ENCODE measurements at places on chromosomes 5 and 9.

DNA sequence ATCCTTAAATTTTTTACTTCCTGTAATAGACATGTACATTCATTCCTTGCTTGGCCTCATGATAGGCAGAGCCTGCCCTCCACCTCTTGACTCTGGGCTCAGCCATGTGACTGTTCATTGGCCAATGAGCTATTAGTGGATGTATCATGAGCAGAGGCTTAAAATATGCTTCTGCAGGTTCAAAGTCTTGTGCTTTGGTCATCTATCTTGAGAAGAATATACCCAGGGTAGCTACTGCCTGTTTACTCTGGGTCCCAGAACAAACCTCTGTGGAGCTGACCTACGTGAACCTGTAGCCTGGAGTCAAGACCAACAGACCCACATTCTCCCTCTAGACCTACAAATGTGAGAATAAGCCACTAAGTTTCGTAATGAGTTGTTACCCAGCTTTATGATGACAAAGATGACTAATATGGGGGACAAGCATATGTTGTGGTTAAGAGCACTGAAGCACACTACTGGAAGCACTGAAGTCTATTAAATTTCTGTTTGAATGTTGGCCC is 244.4 kb downstream of the MAST4 start:
- no peak for DNase-seq

GRCh38 chr9:107177857-107178256 is 105.2 kb upstream of the RAD23B start:
- DNase-seq: no peak

DNA sequence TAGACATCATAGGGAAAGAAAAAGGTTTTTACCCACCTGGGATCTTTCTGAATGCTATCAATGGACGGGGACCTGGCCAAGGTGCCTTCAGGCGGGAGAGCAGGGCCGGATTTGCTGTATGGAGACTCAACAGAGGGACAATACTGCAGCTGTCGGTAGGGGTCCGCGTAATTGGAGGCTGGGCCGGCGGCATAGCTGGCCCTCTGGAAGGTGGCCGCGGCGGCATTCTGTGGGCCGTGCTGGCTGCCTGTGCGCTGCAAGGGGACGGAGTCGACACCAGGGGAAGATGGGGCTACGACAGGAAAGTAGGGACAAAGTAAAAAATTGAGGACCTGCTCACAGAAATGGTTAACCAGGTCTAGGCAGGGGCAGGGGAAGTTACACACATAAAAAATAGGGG is 557.9 kb downstream of the CTNND2 start:
- DNase-seq: no peak

- no peak for DNase-seq
These were observed 131.1 kb downstream of the TLE1 start for GRCh38 chr9:81558091-81558830.

DNA sequence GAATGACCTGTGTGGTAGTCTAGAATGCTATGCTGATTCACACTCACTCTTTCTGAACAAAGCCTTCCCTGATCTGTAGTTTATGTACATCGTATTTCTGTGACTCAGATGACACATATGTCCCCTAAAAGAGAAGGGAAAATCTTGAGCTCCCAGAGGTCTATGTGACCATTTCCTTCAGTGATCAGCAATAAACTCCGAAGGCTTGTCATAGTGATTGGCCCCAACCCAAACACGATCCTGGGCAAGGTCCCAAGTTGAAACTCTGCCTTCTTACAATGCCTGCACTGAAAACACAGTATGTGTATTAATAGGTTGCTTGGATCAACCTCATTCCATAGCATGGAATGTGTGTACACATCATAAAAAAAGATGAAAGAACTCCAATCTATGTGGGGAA is 685.8 kb downstream of the MAT2B start:
- DNase-seq: no peak

DNA sequence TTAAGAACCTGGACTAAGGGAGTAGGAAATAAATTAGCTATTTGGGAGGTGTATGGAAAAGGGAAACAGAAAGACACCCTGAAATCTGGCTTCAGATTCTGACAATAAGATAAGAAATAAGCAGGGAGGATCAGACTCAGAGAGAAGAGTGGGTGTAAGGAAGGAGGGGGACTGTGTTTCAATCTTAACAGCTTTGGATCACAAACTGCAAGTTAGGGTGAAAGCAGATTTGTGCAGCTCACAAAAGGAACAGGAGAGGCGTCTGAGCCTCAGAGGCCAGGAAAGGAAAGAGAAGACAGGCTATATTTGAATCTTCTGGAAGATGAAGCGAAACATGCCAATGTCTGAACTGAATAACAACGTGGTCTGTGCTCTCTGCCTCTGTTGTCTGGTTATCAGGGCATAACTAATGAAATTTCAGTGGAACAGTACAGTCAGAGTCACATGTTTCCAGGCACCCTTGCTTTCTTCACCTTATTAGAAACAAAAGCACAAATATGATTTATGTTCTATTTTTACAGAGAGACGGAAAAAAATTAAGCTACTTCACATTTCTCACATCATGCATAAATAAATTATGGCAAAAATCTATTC is 26.6 kb downstream of the SGTB start:
- DNase-seq: no peak

GRCh38 chr9:104831681-104832080 is 67.8 kb downstream of the NIPSNAP3B start:
- DNase-seq: no peak

DNA sequence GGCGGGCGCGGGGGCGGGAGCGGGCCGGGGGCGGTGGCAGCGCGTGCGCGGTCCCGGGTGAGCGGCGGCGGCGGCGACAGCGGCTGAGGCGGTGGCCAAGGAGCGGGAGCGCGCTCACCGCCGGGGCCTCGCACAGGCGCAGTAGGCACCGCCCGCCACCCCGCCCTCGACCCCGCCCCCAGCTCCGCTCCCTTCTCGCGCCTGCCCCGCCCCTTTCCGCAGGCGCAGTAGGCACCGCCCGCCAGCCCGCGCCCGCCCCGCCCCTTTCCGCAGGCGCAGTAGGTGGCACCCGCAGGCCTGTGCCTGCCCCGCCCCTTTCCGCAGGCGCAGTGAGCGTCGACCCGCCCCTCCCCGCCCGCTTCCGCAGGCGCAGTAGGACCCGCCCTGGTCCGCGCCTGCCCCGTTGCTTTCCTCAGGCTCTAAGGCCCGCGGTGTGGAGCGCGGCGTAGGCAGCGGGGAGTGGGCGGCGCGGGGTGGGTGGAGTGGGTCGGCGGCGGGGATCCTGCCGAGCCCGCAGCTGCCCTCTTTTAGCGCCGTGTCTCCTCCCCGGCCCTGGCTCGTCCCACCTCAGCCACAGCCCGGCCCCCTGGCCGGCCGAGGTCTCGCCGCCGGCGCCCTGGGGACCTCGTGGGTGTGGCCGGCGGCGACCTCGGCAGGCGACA is at the start of gene CAMSAP1:
Gene CAMSAP1, minus strand, starts transcription at position 116 of the 662 bp plus-strand sequence. CDS start 387 bp downstream, outside the sequence.
- peak; percentile 86 for DNase-seq

- DNase-seq: no peak
These were observed 52.7 kb upstream of the OTULINL start for GRCh38 chr5:14528926-14529325.

GRCh38 chr5:9105851-9106250 is 440.0 kb downstream of the SEMA5A start:
- no peak for DNase-seq

DNA sequence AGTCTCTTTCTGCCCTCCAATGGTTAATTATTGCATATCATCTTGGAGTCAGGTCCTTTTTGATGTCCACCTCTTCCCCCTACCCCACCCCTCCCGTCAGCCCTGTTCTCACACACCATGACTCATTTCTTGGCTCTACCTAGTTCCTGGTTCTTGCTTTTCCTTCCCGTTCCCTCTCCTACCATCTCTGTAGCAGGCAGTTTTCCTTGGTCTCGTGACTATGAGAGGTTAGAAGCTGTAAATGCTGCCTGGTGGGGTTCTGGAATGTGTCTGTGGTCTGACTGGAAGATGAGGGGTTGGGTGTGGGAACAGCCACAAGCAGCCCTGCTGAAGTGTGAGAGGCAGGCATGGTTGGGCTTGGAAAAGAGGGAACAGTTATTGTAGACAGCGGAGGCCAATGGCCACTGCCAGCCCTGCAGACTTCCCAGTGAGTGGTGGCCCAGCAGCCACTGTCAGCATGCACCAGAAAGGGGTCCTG is 18.2 kb downstream of the SLC22A5 start:
- DNase-seq: no peak

GRCh38 chr5:120735076-120735475 is 271.0 kb downstream of the PRR16 start:
- no peak for DNase-seq

- DNase-seq: no peak
These were observed 12.9 kb downstream of the CARTPT start for GRCh38 chr5:71732011-71732410.

DNA sequence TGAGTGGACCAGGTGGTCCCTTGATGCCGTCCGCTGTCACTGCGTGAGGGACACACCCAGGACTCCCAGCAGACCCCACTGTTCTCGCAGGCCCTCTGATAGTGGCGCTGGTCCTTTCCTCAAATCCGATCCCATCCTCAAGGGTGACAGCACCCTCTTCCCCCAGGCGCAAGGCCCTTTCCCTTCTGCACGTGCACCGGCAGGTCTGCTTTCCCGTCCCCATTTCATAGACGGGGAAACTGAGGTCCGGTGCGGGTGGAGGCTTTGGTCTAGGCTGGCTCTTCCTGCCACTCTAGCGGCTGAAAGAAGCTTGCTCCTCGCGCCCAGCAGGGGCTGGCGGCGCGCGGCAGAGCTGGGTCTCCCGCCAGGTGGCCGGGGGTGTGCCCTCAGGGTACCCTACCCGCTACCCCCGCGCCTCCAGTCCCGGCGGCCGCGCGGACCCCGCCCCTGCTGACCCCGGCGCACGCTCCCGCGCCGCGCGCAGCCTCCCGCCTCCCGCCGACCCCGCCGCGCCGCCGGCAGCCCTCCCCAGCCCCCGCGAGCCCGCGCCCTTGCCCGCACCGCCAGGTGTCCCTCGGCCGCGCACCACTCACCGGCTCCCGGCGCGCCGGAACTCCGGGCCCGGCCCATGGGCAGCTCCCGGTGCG is 453 bp downstream of the RASGEF1C start:
- DNase-seq: no peak

DNA sequence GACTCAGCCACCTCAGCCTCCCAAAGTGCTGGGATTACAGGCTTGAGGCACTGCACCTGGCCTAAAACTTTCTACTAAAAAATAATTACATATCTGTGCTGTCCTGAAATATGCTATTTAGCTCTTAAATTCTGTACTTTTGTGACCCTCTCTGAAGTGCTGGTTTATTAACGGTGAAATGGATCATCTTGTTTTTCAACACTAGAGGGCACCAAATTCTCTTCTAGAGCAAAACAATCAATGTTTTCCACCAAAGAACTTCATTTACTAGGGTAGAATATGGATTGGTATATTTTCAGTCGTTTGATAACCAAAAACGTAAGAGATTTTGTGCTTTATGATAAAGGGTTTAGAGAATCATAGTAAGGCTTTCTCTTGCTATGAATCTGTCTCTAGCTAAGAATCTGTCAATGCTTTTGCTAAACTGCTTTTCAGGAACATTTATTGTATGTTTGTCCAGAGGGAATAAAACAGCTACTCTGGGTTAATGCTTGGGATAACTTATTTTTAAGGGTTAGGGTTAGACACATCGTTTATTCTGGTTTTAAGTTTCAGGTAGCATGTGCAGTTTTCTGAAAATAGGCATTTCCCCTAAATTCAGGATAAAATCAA is 63.6 kb downstream of the RNF180 start:
- DNase-seq: no peak

DNA sequence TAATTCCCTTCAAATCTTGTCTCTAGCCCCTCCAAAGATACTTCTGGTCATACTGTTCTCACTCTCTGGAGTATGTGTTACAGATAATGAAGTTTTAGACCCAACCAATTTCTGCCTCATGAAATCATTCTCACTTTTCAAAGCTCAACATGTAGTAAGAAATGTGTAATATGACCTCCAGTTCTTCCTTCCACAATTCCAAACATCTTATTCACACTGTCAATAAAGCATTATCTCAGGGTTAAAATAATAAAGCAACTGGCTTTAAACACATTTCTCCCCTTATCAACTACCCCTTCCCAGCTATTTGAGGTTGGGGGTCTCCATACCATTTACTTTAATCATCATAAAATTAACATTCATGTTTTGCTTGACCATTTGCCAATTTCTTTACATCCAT is 654.1 kb downstream of the RAB3C start:
- DNase-seq: no peak

- DNase-seq: no peak
These were observed 6.1 kb upstream of the AFAP1L1 start for GRCh38 chr5:149265597-149265996.

DNA sequence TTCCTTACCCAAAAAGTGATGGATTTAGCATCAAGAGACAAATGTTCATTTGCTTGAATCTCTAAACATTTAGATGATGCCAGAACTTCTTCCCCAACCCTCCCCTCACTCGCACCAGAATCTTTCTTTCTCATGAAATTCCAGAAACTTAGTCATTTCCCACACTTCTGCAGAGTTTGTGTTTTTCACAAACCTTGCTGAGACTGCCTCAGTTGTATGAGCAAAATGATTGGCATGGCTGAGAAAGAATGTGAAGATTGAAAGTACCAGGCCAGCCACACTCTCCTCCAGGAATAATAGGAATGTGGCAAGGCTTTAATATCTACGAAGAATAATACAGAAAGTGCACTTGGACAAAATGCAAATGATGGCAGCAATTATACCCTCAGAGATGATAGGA is 428.3 kb upstream of the CDH6 start:
- no peak for DNase-seq

- DNase-seq: no peak
These were observed 27.8 kb upstream of the FNIP1 start for GRCh38 chr5:131824631-131825030.

GRCh38 chr9:122857815-122858214 is 29.4 kb upstream of the PDCL start:
- DNase-seq: no peak

DNA sequence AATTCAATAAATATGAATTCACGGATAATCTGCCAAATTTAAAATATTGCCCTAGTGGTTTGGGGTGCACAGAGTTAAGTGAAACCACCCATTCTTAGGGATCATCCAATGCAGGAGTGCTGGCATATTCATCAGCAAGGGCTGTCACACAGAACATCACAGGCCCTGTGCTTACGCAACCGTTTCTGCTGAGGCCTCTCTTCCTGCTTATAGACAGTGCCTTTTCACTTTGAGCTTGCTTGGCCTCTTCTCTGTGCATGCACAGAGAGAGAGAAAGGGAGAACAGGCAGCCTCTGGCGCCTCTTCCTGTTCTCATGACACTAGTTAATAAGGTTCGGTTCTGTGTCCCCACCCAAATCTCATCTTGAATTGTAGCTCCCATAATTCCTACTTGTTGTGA is 366.3 kb downstream of the ICE1 start:
- DNase-seq: no peak

DNA sequence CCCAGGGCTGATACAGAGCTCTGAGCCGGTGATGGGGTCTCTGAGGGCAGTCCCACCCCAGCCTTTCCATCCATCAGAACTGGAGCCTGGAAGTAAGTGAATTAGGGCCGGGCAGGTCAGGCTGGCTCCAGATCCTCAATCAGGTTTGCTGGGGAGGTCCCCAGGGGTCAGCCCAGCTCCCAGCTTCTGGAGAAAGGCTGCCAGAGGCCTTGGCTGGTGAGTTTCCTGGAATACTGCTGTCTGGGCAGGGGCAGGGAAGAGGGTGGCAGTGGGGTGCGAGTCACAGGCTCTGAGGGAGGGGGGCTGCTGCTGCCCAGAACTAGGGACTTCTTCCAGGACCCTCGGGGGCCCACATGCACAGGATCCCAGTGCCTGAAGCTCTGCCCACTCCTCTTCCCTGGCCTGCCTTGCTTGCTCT is 200.6 kb upstream of the MVB12B start:
- DNase-seq: no peak

- no peak for DNase-seq
These were observed 90.1 kb downstream of the GOLPH3 start for GRCh38 chr5:32083981-32084430.

- no peak for DNase-seq
These were observed 218.6 kb upstream of the RASEF start for GRCh38 chr9:83281306-83282255.
